ENCODE measurements at places on chromosomes 7 and 10. TPM values are rescaled to one million over a fixed set of nuclear protein-coding genes. Genes with fewer than 3 reads are reported as not detected.

Gene DOCK4
- total RNA-seq, result not detected

Gene SPDYE1
- total RNA-seq, result not detected

Gene NXPH1
- total RNA-seq, result not detected

Gene RAB19
- total RNA-seq, result not detected

Gene CREM
- 58.3 TPM for total RNA-seq

Gene SYNPO2L
- total RNA-seq, result not detected

Gene SLC26A5
- not detected for total RNA-seq

Gene TRIM50
- total RNA-seq, result not detected

Gene SPDYE8
- total RNA-seq, result not detected

Gene CRTAC1
- 0.10 TPM for total RNA-seq

Gene TMEM270
- not detected for total RNA-seq

Measured in G401 (cell line).